Breast epithelium (tissue), 4 donors: ENCODE measurements at places on chromosomes 2 and 18. TPM values are rescaled to one million over a fixed set of nuclear protein-coding genes. Genes with fewer than 3 reads are reported as not detected.

- peaks cover 15% of the 10 kb centered on the region for H3K4me1 ChIP-seq
- H3K27ac ChIP-seq = peak overlapping the region; percentile 94
- no peak for DNase-seq
- no peaks in the 10 kb centered on the region for H3K27me3 ChIP-seq
- no peaks in the 10 kb centered on the region for H3K36me3 ChIP-seq
These were observed 874 bp downstream of the NDUFAF7 start for GRCh38 chr2:37232131-37232933.

DNA sequence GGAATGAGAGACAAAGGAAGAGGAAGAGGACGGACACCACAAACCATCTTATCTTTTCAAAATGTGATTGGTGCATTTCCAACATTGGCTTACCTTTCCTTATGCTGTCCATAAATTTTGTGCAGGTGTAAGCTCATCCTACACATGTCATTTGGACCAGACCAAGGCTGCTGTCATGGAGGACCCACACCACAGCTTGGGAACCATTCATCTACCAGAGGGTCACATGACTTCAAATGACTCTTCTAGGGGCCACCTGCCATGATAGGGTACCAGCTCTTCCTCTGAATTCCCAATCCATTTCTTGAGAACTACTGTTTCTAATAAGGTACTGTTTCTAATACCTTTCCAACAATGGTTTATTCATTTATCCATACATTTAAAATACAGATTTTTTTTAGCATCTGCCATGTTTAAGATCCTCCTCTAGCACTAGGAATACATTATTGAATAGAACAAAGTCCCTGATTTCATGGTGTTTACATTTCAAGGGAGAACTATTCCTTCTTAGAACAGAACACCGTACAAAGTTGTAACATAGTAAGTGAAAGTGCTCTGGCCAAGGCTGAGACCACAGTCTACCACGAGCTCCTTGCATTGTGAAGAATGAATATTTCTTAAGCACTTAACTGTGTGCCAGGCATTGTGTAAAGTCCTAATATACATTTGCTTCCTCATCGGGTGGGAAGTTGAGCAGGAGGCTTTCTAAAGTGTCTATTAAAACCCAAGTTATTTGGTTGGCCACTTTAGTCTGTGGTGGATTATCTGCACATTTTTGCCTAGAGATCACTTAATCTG is 246.1 kb upstream of the FN1 start:
- H3K36me3 ChIP-seq = no peaks in the 10 kb centered on the region

- no peaks in the 10 kb centered on the region for H3K36me3 ChIP-seq
- H3K4me3 ChIP-seq = peak overlapping the region; percentile 93
- H3K27ac ChIP-seq = peak overlapping the region; percentile 98
These were observed 605 bp downstream of the REV1 start for GRCh38 chr2:99489063-99489760.

- DNase-seq = no peak
- no peaks in the 10 kb centered on the region for H3K36me3 ChIP-seq
- peaks cover 11% of the 10 kb centered on the region for H3K27me3 ChIP-seq
- no peak overlapping the region for H3K4me3 ChIP-seq
These were observed 5.1 kb upstream of the PIEZO2 start for GRCh38 chr18:11154368-11154989.

- no peak overlapping the region for H3K4me3 ChIP-seq
- no peaks in the 10 kb centered on the region for H3K36me3 ChIP-seq
- no peaks in the 10 kb centered on the region for H3K4me1 ChIP-seq
- DNase-seq = no peak
These were observed 88.9 kb downstream of the TTN start for GRCh38 chr2:178718283-178718682.

DNA sequence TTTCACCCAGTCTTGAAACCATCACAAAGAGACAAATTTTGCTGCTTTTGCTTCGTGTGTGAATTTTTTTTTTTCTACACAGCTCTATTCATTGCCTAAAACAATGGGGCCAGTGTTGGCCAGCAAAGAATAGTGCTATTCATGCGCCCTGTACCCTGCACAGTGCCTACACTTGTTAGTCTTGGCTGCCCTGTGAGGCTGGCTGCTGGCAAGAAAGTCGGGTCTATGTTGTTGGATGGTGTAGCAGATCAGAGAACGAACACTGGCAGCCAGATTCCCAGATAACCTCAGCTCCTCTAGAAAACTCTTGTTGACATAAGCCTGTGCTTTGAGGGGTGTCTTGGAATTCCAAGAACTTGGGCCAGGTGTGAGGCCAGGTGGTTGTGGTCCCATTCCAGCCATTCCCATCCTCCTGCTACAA is 455.7 kb upstream of the TCF4 start:
- H3K36me3 ChIP-seq = no peaks in the 10 kb centered on the region
- no peaks in the 10 kb centered on the region for H3K4me1 ChIP-seq
- H3K4me3 ChIP-seq = no peak overlapping the region
- no peak for DNase-seq
- H3K27me3 ChIP-seq = no peaks in the 10 kb centered on the region
- no peak overlapping the region for H3K27ac ChIP-seq

DNA sequence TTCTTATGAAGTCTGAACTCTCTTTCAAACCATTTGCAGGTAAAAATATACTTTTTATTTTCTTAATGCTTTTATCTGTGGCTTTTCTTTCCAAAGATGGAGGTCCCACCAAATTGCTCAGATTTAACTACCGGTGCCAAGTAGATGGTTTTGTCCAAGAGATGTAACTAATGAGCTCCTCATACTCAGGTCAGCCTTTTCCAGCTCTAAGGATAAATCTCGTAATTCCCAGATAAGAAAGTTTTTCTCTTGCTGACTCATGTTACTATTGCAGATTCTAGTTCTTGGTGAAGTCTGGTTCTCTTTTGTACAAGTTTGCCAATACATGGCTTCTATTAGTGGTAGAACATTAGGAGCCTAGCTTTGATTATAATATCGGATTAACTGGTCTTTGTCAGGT is 550.8 kb upstream of the ZNF804A start:
- no peaks in the 10 kb centered on the region for H3K27me3 ChIP-seq
- no peak overlapping the region for H3K4me3 ChIP-seq
- H3K4me1 ChIP-seq = no peaks in the 10 kb centered on the region

DNA sequence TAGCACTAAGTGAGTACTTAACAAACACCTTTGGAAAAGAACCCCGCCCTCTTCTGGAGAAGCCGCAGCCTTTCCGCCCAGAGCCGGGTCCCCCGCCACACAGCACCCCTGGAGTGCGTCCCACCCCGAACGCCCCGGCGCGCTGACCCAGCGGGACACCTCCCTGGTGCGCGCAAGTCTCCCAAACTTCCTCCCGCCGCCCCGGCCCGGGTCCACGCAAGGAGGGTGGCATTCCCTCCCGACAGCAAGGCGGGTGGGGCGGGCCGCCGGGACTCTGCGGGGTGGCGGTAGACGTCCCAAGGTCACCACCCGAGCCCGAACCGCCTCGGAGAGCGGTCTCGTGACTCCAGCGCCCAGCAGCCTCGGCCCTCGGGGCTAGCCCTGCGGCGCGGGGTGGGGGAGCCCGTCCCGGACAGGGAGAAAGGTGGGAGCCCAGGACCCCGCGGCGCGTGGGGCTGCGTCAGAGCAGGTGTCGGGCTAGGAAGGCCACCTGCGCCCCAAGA is 598 bp downstream of the CCDC93 start:
- H3K27ac ChIP-seq = peak overlapping the region; percentile 77
- H3K4me3 ChIP-seq = peak overlapping the region; percentile 100
- H3K27me3 ChIP-seq = no peaks in the 10 kb centered on the region
- DNase-seq = peak; percentile 56

DNA sequence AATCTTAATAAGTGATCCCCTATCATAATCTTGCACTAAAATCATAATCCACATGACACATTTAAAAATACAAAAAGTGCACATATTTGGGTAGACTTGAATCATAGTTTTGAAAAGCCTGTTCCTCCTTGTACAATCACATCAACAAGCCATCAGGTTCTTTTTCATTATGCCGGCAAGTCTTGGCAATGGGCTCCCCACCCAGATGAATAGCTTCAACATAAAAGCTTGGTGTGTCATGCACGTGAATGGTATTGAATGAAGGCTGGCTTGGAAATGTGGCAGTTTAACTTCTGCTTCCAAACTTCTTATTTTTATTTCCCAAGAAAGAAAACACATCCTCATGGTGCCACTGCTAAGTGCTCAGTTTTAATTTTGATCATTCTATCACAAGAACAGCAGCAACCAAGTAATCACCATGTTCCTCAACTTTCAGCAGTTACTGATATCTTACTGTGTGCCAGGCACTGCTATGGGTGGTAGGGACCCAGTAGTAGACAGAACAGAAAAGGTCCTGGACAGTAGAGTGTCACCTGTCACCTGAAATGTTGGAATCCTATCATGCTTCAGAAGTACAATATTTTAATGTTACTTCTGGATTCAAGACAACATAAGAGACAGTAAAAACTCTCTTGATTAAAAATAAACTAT is 89.9 kb downstream of the AP1S3 start:
- DNase-seq = no peak
- no peaks in the 10 kb centered on the region for H3K36me3 ChIP-seq
- no peak overlapping the region for H3K27ac ChIP-seq
- no peaks in the 10 kb centered on the region for H3K4me1 ChIP-seq

- no peaks in the 10 kb centered on the region for H3K4me1 ChIP-seq
- H3K27me3 ChIP-seq = no peaks in the 10 kb centered on the region
- no peak for DNase-seq
- no peak overlapping the region for H3K4me3 ChIP-seq
- no peak overlapping the region for H3K27ac ChIP-seq
These were observed 220.0 kb upstream of the TANK start for GRCh38 chr2:160940271-160940670.

- H3K36me3 ChIP-seq = no peaks in the 10 kb centered on the region
- H3K27ac ChIP-seq = peak overlapping the region; percentile 79
- peaks cover 8% of the 10 kb centered on the region for H3K4me1 ChIP-seq
- no peak for DNase-seq
- H3K4me3 ChIP-seq = no peak overlapping the region
- no peaks in the 10 kb centered on the region for H3K27me3 ChIP-seq
These were observed 51.0 kb downstream of the SETBP1 start for GRCh38 chr18:44731530-44732237.

DNA sequence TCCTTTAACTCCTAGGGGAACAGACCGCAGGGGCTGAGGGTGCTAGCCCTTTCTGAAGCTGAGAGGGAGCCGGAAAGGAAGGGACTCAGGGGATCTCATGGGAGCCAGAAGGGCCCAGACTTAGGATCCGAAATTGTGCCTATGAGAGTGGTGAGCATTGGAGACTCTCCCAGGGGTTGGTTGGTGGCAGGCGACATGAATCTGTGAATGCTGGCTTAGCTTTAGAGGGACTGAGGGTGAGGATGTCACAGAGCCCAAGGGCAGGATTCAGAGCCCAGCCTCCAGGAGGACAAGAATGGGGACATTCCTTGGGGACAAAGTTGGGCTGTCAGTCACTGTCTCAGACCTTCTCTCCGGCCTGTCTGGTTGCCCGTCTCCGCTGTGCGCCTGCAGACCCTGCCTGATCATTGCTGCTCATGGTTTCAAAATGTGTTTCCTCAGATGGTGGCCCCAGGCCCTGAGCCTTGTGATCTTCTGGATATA is 17.5 kb downstream of the GNLY start:
- H3K4me3 ChIP-seq = no peak overlapping the region
- peak overlapping the region; percentile 66 for H3K27ac ChIP-seq
- H3K36me3 ChIP-seq = no peaks in the 10 kb centered on the region
- no peaks in the 10 kb centered on the region for H3K27me3 ChIP-seq

GRCh38 chr18:10131460-10132395 is 217.9 kb downstream of the VAPA start:
- no peaks in the 10 kb centered on the region for H3K27me3 ChIP-seq
- no peaks in the 10 kb centered on the region for H3K36me3 ChIP-seq
- DNase-seq = no peak
- H3K27ac ChIP-seq = peak overlapping the region; percentile 67

DNA sequence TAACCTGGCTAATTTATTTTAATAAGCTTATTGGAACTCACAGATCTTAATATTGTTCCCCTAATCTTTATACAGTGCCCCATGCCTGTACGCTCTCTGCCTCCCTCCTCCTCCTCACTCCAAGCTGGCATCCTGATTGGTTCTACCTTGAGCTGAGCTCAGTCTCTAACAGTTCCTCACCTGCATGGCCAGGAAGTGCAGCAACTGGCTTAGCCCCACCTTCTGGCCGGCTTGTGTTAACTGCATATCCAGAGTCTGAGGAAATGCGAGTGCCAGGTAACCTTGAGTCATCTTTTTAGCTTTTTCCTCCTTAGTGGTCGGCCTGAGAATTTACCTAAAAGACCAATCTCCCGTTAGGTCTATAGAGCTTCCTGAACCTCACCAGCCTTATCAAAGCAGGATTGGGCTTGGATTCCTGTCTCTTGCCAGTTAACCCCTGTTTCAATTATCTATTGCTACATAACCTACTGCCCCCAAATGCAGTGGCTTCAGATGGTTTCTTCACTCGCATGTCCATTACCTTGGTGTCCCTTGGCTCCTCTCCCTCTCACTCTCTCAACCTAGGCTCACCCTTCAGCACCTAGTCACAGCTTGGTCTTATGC is 89.5 kb upstream of the STK39 start:
- H3K27me3 ChIP-seq = no peaks in the 10 kb centered on the region
- H3K27ac ChIP-seq = no peak overlapping the region
- peak; percentile 27 for DNase-seq
- H3K36me3 ChIP-seq = no peaks in the 10 kb centered on the region
- H3K4me3 ChIP-seq = no peak overlapping the region
- H3K4me1 ChIP-seq = no peaks in the 10 kb centered on the region

GRCh38 chr2:231683292-231684235 is 24.8 kb upstream of the PTMA start:
- no peak for DNase-seq
- no peak overlapping the region for H3K4me3 ChIP-seq
- H3K27me3 ChIP-seq = no peaks in the 10 kb centered on the region
- no peak overlapping the region for H3K27ac ChIP-seq

Gene NUP35
- total RNA-seq = 11.5 TPM

Gene CNOT9
- total RNA-seq = 55.6 TPM

Gene C2orf80
- total RNA-seq = not detected

Gene TXNDC2
- not detected for total RNA-seq

Gene DNER
- 1.6 TPM for total RNA-seq

Gene NTSR2
- not detected for total RNA-seq

Gene TNFRSF11A
- total RNA-seq = 4.6 TPM

Gene LAMA3
- 43.4 TPM for total RNA-seq

Gene SCN7A
- total RNA-seq = 13.3 TPM

Gene CD8B2
- not detected for total RNA-seq

Gene PARD3B
- total RNA-seq = 66.2 TPM

Gene TCF4
- total RNA-seq = 133 TPM
